Stimulated activated CD8-positive, alpha-beta memory T cell treated with anti-CD3 and anti-CD28 coated beads, Interleukin-4, amount 100 ng/mL, for 1 hour (primary cell): ENCODE measurements at places on chromosomes 1 and 21.

DNA sequence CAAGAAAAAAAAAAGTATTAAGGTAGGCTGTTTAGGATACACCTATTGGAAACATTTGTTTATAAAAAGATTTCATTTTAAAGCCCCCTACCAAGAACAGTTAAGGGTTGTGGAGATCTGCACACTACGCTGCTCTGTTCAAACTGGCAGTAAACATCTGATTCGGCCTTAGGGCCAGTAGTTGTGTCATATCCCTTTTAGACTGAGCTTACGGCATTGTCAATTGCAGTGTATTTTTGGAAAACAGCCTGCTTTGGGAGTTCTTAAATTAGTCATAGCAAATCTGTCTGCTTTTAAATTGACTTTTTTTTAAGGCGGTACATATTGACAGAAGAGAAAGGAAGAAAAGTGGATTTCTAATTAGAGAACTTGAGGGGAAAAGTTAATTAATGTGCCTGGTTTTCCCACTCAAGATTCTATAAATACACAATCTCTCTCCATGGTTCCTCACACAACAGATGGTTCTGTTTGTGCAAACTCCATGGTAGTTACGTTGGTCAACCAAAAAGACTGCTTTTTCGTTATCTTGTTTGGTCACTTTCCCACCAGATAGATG is 1.7 kb upstream of the ELK4 start:
- no peak for DNase-seq

- DNase-seq, result no peak
These were observed 326.4 kb downstream of the NTNG1 start for GRCh38 chr1:107467286-107467685.

DNA sequence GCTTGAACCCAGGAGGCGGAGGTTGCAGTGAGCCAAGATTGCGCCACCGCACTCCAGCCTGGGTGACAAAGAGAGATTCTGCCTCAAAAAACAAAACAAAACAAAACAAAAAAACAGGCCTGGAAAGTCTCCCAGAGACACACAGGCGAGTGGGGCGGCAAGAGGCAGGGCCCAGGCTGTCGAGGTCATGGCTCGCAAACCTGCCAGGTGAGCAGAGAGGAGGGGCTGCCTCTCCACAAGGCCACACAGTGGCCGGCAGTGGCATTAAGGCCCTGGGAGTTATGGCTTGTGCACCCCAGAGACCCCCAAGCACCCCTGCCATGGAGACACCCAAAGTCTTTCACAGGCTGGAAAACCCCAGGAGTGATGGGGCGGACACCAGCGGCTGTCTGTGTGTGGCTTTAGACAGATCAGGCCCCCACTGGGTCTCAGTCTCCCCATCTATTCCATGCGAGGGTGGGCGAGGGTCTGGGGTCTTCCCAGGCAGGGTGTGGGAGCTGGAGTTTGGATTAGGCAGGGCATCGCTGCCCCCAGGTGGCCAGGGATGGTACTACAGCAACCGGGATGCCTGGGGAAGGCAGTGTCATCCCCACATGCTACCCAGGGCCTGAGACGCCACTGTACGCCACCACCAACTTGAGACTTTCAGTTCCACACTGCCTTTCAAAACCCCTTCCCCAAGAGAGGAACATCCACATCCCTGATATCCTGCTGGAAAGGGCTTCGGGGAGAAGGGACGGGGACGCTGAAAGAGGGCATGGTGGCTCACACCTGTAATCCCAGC is 7.3 kb upstream of the CTRC start:
- peak; percentile 59 for DNase-seq

DNA sequence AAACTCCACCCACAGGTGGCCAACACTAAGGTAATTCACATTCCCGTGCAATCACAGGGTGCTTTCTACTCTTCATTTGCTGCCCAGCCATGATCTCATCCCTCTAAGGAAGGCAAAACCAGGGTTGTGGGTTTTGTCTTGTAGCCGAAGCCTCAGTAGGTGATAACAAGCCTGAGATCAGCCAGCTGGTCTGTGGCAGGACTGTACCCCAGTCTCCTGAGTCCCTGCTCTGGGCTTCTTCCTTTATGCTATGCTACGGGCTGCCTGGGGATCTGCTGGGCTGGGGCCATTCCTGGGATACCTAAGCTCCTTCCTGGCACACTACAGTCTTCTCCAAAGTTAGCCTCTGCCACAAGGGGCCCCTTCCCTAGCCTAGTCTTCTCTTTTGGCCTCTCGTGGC is 9.8 kb downstream of the PPFIA4 start:
- DNase-seq, result no peak

- no peak for DNase-seq
These were observed 12.5 kb upstream of the TTC22 start for GRCh38 chr1:54813485-54814125.

GRCh38 chr1:28885472-28885877 is 28.9 kb upstream of the EPB41 start:
- DNase-seq, result no peak

DNA sequence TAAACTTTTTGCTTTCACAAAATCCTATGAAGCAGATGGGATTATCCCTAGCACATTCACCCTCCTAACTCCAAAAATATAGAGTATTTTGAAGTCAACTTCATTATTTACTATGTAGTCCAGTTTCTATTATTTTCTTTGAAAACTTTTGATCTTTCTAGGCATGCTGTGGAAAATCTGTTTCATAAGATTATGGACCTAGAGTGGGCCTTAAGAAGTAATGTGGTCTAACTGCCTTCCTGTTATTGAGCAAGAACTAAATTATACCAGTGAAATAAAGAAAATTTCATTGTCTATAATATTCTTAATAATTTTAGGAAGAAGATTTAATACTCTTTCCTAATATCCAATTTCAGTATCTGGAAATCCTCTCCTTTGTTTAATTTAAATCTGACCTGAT is 58.1 kb downstream of the PRKACB start:
- no peak for DNase-seq

DNA sequence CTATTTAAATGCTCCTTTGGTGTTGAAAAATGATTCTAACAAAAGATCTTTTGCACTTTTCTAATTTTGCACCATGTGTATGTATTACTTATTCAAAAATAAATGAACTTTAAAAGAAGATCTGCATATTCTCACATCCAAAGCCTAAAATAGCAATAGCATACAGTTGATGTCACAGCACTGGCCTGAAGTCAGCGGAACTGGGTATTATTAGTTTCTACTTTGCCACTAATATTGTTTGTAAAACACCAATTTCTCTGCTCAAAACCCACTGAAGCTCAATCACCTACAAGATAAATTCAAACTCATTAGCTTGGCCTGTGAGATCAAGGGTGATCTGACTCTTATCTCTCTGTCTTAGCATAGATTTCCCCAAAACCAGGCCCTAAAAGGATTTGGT is 34.5 kb upstream of the BCAR3 start:
- DNase-seq, result no peak

DNA sequence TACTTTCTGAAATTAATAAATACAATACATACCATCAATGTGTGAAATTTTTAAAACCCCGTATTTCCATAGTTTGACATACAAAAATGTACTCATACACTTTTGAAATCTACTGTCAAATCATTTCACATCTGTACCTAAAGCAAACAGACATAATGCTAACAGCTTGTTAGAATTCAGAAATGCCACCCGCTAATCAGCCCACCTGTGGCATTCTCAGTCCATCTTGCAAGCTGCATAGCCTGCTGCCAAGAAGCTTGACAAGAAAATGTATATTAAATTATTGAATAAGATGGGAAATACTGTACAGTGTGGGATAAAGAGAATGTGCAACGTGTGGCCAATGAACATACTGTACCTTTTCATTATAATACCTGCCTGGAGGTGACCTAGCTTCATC is 55.1 kb downstream of the ZBTB18 start:
- DNase-seq, result no peak

DNA sequence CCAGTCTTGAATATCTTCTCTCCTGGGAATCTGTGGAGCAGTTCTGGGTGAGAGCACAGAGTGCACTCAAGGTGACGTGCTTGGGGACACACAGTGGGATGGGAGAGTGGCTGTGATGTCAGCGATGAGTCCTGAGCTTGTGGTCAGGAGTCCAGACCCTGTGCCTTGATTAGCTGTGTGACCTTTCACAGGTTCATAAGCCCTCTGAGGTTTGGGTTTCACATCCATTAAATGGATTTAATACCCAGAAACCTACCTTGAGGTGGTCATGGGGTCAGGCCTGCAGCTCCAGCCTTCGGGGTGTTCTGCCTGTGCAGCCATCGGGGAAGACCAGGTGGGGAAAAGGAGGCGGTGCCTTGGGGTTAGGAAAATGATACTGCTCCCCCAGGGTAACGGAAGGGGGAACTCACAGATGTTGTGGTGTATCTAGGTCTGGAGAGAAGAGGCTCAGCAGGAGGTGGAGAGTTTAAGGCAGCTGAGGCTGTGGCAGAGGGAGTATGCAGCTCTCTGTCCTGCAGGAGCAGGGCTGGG is 38.5 kb upstream of the ETV3 start:
- DNase-seq, result no peak

DNA sequence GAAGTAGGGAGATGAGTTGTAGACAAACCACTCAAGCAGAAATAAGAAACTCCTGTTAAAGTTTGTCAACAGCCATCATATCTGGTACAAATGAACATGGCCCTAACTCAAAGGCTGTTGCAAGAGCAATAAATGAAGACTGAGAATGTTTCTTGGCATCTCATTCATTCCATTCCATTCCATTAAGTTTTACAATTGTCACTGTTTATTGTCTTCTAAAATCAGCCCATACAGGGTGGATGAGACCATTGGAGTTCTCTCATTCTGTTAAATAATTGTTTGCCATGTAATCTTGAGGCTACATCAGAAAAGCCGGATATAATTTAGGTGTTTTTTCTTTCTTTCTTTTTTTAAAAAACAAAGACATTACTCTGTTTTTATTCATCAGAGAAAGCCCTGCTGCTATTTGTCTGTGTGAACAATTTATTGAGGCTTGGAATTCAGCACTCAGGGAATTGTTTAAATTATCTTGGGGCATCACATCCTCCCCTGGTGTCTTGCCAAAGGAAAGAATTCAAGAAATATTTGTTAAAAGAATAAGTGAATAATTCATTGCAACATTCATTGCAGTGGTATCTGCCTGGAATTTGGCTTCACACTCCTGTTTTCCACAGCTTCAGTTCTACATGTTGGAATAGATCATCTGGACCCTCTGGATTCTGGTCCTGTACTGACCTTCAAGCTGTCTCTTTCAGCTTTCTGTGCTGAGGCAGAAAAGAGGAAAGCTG is 604.5 kb downstream of the PLPP3 start:
- no peak for DNase-seq

DNA sequence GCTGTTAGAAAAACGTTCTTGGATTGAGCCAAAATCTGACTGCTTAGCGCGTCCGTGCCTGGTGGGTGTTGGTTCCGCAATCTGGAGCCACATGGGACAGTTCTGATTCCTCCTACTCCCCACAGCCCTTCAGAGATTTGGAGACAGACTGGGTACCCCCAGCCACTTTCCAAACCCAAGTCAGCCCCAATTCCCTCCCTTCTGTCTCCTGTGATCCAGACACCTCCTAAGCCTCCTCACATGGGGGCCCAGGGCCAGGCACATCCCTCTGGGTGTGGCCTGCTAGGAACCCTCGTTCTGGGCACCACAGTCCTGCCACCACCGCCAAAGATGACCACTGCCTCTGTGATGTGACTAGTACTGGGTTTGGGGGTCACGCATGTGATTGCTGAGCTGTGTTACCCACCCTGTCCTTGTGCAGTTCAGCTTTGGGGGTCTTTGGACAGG is 4.8 kb downstream of the PLA2G5 start:
- no peak for DNase-seq

DNA sequence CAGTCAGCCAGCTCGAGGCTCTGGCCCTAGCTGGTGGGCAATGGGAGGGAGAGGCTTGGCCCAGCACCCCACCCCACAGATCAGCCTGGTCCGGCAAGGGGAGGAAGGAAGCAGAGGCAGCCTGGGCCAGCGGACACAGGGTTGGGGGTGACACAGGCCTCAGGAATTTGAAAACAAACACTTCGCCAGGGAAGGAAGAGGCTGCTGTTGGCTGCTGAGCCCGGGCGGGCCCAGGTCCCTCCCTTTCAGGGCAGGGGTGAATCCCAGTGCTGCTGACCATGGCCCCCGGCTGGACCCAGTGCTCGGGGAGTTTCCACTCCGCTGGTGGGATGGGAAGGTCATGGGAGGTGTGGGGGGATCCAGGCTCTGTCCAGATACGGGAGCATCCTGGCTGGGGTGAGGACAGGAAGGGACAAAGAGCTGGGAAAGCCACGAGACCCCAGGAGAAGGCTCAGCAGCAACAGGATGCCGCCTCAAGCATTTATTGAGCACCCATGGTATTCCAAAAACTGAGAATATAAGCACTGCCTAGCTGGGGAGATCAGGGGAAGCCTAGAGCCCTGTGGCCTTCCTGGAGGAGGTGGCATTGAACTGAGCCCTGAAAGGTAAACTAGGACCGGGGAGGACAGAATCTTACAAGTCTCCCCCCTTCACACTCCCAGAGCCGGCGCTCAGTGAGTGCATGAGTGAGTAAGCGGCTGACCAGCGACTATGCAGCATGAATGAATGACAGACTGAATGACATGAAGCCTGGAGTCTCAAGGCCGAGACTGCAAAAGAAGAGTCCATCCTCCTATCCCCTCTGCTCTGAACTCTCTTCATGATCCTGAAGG is 26.2 kb upstream of the EPHA2 start:
- no peak for DNase-seq
